ENCODE measurements at places on chromosomes 3 and 15. TPM values are rescaled to one million over a fixed set of nuclear protein-coding genes. Genes with fewer than 3 reads are reported as not detected.

GRCh38 chr3:41419809-41420208, 220.5 kb downstream of the CTNNB1 start:
- DNase-seq = no peak

DNA sequence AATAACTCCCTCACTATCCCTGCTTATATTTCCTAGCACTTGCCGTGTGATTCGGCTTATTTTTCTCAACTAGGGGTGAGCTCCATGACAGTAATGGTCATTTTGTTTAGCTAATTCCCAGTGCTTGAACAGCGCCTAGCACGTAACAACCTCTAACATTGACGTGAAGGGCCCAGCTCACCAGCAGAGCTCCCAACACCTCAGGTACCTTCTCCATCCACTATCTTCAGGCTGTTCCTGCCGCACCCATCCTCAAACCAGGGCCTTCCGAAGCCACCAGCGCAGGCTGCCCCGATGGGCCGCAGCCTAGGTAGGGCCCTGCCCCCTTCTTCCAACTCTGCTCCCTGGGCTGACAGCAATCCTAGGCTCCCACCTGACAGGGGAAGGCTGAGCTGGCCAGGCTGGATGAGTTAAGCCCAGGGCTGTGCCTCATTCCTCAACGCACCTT, 751 bp upstream of the RPS17 start:
- peak; percentile 38 for DNase-seq

Gene LRRC34
- 7.1 TPM for total RNA-seq

Gene PYGO1
- total RNA-seq = 26.1 TPM
